Stimulated activated CD4-positive, alpha-beta T cell treated with anti-CD3 and anti-CD28 coated beads, Interleukin-12 subunit alpha, Interleukin-12 subunit beta, amount 100 ng/mL, for 48 hours (primary cell): ENCODE measurements at places on chromosomes 7 and 10.

DNA sequence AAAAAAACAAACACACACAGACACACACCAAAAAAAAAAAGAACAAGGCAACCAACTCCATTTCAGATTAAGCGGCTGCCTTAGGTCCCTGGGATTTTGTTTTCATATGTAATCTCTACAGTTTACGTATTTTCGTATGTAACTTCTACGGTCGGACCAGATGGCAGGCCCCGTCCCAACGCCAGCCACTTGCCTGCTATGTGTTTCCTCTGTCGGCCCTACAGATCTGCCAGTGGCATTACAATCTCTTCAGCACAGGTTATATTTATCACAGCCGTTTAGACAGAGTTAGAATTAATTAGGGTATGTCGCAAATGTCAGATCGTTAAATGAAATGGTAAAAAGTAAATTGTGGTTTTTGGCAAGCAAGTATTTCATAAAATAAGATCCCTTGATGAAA, 99.3 kb downstream of the DNAJB6 start:
- no peak for DNase-seq

DNA sequence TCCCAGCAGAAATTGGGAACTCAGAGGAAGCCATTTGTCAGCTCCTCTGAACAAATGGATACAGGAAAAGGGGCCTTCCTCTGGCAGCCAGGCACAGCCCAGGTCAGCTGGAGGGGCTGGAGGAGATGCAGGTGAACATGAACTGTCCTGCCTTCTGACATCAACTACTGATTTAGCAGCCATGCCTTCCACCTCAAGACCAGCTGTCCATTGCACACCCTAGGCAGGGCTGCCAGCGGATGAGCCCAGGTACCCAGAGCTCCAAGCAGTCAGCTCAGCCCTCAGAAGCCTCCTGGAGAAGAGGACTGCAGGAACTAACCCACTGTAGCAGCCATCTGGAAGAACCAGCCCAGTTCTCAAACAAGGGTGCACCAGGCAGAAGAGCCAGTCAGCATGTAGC, 44.1 kb upstream of the GDF10 start:
- DNase-seq, result no peak

DNA sequence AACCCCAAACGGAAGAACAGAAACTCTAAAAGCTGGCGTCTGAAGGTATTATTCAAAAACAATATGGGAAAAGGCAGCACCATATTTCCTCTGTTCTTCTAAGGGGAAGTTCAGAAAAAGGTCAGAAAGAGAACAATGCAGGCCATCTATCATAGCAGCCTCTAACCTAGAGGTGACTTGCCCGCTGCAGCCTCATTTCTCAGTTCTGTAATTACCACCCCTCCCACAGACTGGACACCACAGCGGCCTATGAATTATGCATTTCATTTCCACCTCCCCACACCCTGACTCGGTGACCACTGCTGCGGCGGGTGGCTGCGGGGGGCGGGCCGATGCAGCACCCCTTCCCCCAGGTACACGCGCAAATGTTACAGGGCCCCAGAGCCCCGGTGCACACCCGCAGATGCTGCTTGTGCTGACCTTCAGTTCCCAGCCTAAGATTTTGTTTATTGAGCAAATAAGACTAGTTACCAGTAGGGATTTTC, 125.5 kb downstream of the CLEC2L start:
- DNase-seq, result no peak

DNA sequence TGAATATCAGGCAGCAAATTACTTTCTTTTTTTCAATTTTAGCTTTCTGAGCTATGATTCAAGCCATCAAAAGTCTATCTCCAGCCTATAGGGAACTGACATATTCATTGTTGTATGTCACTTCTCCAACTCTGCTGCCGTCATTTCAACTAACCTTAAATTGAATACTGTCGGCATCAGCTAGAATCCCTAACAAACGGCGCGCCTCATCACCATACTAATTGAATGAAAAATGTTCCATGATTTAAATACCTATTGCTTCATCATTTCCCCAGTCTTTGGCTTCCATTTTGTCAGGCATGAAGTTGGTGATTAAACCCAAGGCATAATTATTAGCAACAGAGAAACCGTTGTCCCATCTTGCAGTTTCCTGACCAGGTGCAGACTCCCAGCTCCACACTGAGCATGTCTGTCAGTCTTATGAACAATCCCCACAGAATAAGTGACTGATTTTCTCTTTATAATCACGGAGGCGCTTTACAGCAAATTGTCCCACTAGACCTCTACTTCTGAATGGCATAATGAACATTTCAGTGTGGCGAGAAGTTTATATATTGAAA, 83.5 kb upstream of the NPY start:
- no peak for DNase-seq

- no peak for DNase-seq
These were observed 142.1 kb downstream of the CXCL12 start for GRCh38 chr10:44242826-44243225.

GRCh38 chr7:90081621-90082020, 72.6 kb upstream of the STEAP1 start:
- DNase-seq, result no peak

DNA sequence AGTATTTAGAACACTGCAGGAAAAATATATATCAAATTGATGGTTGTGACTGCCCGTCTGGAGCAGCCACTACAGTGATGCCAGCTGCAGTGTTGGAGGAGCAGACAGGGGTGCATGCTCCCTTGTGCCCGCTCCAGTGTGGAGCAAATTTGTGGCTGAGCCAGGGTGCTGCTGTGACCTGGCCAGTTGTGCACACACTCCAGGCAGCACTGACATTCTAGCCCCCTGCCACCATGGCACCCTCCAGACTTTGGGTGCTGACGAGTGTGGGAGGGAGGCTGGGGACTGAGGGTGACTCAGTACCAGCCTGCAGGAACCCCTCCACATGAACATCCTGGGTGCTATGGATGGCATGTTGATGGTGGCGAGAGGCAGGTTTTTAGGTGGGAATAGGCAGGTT, 160.0 kb upstream of the PCDH15 start:
- no peak for DNase-seq

- no peak for DNase-seq
These were observed 37.8 kb downstream of the PODXL start for GRCh38 chr7:131518626-131519025.

- no peak for DNase-seq
These were observed 8.5 kb upstream of the MRPS33 start for GRCh38 chr7:141023295-141023694.

DNA sequence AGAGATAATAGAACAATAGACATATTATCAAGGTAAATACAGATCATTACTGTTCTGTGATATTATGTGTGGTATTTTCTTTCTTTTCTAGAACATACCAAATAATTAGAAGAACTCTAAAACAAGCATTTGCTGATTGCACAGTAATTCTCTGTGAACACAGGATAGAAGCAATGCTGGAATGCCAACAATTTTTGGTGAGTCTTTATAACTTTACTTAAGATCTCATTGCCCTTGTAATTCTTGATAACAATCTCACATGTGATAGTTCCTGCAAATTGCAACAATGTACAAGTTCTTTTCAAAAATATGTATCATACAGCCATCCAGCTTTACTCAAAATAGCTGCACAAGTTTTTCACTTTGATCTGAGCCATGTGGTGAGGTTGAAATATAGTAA, 185.5 kb downstream of the CFTR start:
- no peak for DNase-seq

DNA sequence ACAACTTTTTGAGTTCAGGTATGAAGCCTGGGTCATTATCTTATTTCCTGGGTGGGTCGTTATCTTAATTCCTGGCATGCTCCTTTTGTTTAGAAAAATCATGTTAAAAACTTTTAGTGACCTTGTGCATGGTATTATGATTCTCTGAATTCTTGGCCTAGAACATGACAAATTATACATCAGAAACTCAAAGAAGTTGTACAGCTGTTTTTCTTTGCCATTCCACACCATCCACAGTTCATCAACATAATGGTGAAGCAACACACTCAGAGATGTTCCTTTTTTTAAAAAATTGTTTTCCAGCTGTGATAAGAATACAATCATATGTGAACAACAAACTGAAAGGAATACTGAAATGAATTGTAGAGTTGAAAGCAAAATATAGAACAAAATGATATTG, 149.2 kb upstream of the SEMA3D start:
- no peak for DNase-seq

DNA sequence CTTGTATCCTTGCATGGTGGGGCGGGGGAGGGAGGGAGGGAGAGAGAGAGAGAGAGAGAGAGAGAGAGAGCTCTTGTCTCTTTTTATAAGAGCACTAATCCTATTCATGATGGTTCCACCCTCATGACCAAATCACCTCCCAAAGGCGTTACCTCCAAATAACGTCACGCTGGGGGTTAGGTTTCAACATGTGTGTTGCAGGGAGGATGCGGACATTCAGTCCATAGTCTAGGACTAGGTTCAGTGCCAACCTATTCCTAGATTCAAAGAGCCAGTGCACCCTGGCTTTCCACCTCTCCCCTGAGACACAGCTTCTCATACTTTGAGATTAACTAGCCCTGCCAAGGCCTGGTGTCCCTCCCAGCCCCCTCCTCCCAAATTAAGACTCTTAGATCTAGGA, 123.0 kb downstream of the GRK5 start:
- no peak for DNase-seq

- no peak for DNase-seq
These were observed 149.5 kb upstream of the SVIL start for GRCh38 chr10:29784175-29784773.

DNA sequence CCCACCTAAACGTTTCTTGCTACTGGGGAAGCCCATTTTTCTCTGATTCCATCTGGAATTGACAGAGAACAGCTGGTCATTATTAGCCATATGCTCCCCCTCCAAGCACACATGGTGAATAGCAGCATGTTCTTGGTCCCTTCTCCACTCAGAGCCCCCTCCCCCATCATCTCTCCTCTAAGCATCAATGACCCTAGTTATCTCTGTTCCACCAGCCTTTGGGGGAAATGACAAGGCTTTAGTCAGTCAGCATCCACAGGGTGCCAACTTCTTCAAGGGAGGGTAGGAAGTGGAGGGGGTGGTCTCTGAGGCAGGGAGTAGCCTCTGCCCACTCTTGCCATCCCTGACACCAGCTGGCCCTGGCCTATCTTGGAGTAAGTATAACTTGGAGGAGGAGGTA, 163.1 kb downstream of the UBE2H start:
- no peak for DNase-seq

DNA sequence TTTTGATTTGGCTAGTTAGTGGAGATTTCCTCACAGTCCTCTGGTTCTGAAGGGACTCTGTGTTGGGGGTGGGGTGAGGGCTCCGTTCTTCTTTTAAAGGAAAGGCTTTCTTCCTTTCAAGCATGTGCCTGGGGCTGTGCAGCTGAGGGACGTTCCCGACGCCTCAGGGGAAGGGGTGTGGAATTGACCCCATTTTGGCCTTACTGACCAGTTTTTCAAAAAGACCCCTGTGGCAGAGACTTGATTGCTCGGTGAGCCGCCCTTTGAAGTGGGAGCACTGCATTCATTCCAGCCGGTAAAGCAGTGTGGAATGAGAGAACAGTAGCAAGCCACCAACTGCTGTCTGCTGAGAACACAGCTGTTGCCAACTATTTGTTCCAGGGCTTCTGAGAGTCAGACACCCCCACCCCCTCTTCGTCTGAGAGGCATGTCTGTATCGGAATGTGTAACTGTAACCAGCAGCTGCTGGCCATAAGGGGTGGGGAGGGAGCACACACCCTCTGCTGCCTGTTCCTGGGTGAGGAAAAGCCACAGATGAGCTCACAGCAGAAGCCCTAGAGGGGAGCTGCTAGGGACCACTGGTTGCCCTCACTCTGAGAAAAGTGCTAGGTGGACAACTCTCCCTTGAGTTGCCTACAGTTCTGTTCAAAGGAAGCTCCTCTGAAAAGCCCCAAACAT, 33.2 kb downstream of the WBP1L start:
- no peak for DNase-seq

DNA sequence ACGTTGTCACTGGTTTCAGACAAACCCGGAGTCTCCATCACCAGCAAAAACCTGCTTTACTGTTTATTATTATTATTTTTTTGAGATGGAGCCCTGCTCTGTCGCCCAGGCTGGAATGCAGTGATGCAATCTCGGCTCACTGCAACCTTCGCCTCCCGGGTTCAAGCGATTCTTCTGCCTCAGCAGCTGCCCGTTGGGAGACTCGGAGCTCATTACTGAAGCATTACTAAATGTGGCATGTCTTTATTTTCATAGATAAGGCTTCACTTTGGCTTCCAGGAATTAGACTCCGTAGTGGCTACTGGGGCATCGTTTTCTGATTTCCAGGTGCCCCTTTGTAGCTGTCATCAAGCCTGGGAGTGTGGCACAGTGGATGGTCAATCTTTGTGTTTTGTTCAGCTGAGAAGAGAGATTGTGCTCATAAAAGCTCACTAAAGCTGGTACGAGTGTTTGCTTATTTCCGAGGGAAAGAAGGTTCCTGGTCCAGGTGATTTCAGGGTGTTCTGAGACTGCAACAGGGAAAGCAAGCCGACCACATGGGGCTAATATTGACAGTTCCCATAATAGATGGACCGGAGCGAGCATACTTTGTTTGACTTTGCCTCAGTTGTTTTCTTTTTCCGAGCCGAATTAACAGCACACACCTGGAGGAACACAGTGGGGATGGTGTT, 163.1 kb downstream of the CAMK1D start:
- DNase-seq, result no peak

- DNase-seq, result no peak
These were observed 78.7 kb downstream of the DYNC2I1 start for GRCh38 chr7:158935062-158935461.

DNA sequence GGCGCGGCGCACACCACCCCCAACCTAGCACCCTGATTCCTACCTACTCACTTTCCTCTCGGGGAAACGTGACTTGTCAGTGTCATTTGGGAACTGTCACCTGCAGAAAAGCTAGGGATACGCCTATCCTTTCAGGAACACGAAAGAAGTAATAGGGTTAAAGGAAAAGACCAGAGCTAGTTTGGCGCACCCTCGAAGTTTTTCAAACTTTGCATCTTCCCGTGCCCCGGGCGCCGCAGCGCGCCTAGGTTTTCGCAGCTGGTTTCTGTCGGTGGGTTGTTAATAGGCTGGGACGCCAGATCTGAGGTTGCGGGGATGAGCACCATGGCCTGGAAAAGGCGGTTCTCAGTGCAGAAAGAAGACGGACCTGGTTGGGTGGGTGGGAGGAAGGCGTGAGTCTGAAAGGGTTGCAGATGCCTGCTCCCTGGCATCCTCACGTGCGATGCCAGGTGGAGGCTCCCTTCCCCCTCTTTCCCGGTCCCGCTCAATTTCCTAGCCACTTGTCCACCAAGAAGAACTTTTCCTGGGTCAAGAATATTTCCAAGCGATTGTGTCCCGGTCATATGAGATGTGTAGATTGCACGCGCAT, 568 bp upstream of the MEOX2 start:
- no peak for DNase-seq
